ENCODE measurements at places on chromosomes 11 and 22. TPM values are rescaled to one million over a fixed set of nuclear protein-coding genes. Genes with fewer than 3 reads are reported as not detected.

Gene PKDREJ
- polyA plus RNA-seq = 0.67 TPM

Gene RGL4
- 1.2 TPM for polyA plus RNA-seq

Gene FLRT1
- polyA plus RNA-seq = 2.9 TPM

Gene CTSW
- 1.3 TPM for polyA plus RNA-seq

Gene LRRC75B
- 6.2 TPM for polyA plus RNA-seq

Gene PIWIL4
- 4.1 TPM for polyA plus RNA-seq

Gene GRK3
- polyA plus RNA-seq = 6.7 TPM

Gene GGTLC3
- polyA plus RNA-seq = not detected

Gene DGAT2
- 0.34 TPM for polyA plus RNA-seq

Gene TEX12
- 0.33 TPM for polyA plus RNA-seq

Data from forelimb muscle (tissue), 1 donor.